ENCODE measurements at places on chromosomes 6 and 20.
A peak's percentile ranks its signal among the peaks of the same experiment; 100 is the strongest.

DNA sequence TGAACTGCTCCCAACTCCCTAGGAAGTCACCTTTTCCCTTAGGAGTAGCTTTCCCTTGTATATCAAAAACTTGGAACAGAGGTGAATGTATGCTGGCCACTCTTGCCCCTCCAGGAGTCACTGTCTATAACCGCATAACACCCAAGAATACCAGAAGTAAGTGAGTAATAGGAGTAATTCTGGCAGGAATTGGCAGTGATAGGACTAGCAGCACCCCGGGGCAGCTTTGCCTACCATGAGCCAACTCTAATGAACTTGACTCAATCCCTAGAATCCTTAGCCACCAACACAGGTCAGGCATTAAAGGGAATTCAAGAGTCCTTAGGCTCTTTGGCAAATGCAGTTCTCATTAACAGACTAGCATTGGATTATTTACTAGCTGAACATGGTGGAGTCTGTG lies 28.8 kb upstream of the CD164 start:
- no peak for DNase-seq

DNA sequence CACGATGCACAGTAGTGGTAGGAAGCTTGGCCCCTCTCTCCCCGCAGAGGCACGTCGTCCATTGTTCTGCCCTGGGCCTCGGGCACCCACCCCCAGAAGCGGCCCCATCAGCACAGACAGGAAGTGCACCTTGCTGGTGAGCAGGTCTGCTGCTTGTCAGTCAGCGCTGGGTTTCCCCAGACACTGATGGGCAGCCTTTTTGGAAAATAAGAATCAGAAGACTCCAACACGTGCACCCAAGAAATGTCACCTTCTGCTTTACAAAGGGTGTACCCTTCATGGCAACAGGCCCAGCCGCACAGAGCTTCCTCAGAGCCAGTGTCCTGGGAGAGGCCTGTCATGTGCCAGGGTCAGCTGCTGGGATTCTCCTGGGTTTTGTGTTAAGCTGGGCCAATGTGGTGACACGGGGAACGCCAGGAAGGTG lies 34.7 kb upstream of the IRF4 start:
- DNase-seq = no peak

GRCh38 chr6:44531442-44532015 lies 144.0 kb downstream of the CDC5L start:
- DNase-seq = no peak

DNA sequence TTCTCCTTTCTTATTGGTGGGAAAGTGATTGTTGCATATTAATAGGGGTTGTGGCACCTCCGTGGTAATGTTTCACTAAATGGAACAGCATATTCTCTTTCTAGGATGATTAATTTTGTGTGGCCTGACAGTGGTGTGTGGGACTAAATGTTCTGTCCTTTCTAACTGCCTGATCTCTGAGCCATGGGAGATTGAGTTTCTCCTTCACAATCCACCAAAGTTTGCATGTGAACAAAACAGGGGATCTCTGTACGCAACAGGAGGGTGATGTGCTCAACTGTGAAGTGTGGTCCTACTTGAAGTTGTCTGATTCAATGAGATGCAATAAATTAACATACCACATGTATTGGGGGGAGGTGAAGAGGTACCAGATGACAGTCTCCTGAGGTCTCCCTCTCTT lies 19.3 kb downstream of the BCAS1 start:
- no peak for DNase-seq

GRCh38 chr6:93105907-93106306 lies 313.5 kb downstream of the EPHA7 start:
- no peak for DNase-seq

- no peak for DNase-seq
Measured at GRCh38 chr20:49986049-49986448, 3.3 kb downstream of the SNAI1 start.

DNA sequence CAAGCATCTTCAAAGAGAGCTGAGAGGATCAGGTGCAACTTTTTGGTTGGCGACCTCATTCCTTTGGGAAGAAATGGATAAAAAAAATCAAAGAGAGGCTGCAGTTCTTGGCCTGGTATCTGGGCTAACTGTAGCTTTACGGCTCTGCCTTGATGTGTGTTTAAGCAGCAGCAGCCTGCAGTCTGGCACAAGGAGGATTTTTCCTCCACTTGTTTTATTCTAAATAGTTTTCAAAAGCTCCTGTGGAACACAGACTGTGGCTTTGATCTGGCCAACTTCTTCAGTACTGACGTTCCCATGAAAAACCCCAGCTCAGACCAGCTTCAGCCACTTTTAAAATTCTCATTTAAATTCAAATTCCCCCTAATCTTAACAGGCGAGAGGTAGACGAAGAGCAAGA lies 137.3 kb downstream of the HDGFL1 start:
- DNase-seq = no peak

DNA sequence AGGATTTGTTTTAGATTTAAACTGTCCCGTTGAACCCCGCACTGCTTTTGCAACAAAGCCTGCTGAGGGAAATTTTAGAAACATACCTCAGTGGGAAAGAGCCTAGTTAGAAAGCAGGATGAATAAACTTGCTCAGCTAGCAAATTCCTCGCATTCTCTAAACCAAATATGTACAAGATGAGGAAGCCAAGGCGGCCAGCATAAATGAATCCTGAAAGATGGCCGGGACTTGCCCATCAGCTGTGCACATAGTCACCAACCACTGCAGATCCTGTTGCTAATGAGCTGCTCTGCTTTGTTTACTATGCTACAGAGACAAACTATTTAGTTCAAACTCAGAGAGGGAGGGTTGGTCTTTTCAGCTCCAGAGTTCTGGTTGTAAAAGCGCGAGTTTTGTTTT lies 49.0 kb downstream of the TMEM170B start:
- no peak for DNase-seq

- peak; percentile 54 for DNase-seq
Measured at GRCh38 chr6:132005178-132005577, 54.0 kb upstream of the CCN2 start.

DNA sequence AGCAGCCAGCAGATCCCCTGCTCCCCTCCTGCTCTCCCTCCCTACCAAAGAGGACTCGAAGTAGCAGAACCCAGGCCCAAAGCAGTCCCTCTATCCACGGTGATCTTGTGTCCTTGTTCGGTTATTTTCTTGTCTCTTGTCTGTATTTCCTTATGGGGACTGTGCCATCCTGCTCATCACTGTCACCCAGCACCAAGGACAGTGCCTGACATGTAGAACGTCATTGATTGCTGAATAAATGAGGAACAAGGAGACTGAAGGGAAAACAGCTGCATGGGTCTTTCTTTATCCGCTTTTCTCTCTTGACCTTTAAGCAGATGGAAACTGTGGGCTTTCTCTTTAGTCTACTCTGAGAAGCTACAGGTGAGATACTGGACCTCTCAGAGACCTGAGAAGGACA lies 29.4 kb upstream of the ZNF831 start:
- DNase-seq = no peak

DNA sequence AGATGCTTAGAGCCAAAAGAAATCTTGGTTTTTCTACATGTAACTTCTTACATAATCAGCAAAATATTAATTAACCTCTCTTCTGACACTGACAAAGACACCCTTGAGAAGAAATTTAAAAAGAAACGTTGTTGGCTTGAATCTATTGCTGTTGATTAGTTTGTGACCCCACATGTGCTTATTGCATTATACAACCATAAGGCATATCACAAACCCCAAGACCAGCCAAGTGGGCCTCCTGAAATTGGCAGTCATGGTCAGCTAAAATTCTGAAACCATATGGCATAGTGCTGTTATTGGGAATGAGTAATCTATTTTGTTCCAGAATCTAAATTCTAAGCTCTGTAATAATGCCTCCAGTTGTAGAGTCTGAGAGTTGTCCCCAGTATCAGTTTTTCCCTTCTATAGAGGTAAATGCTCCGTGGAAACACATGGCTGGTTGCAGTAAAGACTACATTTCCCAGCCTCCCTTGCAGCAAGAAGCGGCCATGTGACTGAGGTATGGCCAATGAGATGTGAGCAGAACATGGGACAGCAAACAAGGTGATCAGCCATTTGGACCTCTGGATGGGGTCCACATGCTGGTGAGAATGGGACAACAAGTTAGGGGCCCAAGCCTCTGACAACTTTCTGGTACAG lies 42.3 kb upstream of the PTPN1 start:
- peak; percentile 11 for DNase-seq

DNA sequence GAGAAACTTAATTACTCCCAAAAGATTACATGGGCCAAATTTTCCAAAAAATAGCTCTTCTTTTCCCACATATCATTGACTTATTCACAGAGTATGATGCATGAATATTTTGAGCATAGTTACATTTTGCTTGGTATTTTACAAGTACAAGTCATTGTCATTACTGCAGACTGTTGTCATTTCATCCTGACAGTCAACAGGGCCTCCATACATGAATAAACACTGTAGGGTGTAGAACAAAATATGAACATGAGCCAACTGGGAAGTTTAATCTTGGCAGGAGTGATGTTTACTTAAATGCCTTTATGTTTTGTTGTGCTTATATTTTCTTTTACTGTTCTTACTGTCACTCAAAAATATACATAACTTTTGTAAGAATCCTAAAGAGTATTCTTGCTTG lies 340.7 kb downstream of the ADGRB3 start:
- DNase-seq = no peak

- DNase-seq = no peak
Measured at GRCh38 chr6:21450628-21451027, 142.9 kb upstream of the SOX4 start.

- no peak for DNase-seq
Measured at GRCh38 chr6:169725125-169726048, 1.1 kb upstream of the PHF10 start.

GRCh38 chr6:37847704-37848103 lies 28.2 kb downstream of the ZFAND3 start:
- DNase-seq = no peak

DNA sequence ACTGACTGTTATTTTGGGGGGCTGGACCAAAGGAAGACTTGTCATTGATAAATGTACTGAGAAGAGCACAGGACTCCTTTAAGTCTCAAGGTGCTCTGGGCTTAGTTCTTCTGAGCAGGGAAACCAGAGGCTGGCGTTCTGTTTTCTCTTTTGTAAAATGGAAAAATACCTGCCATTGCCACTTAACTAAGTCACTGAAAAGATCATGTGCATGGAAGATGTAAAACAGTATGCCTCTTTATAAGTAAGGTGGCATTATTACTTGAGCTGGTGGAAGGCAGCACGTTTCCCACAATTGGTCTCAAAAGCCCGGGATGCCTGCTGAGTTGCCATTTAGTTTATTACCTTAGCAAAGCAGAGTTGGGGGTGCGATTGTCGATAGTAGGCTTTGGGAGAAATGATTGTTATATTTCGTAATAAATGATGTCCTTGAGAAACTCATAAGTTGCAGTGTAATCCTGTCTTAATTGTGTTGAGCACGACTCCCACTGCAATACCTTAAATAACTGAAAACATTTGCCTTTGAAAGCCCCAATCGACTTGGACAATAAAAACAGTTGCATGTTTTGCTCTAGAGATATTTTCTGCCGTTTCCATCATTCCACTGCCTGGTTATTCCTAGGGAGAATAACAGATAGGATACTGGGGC lies 3.6 kb downstream of the JARID2 start:
- DNase-seq = no peak

DNA sequence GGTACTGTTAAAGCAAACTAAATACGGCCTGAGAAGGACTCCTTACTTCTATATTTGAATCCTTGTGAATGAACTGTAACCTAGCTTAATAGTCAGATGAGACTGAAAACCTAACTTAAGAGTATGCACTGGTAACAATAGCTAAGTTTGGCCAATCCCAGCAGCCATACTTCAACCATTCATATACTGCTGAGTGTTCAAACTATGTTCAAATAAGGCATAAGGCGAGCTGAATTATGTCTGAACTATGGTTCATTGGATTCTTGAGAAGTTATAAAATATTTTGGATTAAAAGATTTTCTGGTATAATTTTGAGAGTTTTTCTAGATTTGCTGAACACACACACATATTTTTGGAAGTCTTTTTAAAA lies 2.2 kb downstream of the SMPDL3A start:
- DNase-seq = no peak

DNA sequence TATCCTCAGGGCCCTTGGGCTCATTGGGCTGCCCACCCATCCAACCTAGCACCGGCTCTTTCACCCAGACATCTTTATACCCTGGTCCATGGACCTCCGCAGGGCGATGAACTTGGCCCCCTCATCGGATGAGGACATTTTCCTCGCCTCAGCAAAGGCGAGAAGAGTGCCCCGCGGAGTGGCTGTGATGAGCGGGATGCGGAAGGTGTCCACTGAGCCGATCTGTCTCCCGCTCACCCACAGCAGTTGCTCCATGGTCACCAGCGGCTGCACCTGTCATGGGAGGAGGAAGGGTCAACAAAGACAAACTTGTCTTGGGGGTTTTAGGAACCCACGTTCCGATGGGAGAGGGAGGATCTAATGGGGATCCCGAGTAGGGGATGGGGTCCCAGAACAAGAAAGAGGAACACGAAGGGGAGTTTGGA lies 690 bp downstream of the NEU1 start:
- no peak for DNase-seq

GRCh38 chr6:11381801-11382513 lies 149.5 kb upstream of the NEDD9 start:
- peak; percentile 84 for DNase-seq

DNA sequence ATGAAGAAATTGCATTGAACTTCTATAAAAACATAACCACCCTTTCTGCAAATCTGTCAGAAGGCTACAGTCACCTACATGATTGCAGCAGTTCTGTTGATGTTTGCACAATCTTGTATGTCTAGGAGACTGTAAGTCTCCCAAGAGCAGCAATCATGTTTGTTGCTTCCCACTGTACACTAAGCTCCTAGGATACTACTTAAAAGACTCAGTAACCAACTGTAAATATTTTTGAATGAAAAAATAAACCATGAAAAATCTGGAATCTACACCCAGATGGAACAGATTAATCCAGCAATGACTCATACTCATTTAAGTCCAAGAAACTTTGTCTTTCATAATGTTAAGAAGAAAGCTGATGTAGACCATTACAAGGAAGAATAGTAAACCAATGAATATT lies 168.5 kb upstream of the ATXN1 start:
- no peak for DNase-seq

GRCh38 chr6:100553243-100553642 lies 88.5 kb upstream of the SIM1 start:
- no peak for DNase-seq

- no peak for DNase-seq
Measured at GRCh38 chr6:129882510-129883023, 21.5 kb upstream of the TMEM244 start.

DNA sequence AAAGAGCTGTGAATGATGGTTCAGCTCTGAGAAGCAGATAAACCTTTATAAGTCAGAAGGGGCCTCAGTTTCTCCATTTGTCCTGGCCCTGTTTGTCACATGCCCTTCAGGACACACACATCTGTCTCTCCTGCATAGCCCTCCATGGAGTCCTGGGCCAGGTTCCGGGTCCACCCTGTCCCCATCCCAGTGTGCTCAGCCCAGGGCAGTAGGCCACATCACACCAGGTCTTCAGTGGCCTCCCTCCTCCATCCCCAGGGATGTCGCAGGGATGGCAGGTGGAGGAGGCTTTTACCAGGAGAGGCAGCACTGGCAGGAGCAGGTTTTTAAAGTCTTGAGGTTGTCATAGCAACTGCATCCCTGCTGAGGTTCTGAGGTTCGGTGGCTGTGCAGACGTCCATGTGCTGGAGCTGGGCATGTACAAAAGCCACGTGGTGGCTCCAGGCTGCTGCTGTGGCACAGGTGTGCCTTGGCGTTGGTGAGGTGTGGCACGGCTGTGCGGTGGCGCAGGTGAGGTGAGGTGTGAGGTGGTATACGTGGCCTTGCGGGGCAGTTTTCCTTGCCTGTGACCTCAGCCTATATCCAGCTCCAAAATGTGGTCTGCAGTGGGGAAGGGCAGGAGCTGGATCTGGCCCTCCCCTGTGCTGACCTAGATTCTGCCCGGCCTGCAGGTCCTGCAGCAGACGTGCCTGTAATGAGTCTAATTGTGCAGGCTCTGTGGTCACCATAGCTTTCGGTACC lies 8.0 kb upstream of the NPBWR2 start:
- DNase-seq = no peak

- peak; percentile 54 for DNase-seq
Measured at GRCh38 chr6:13445005-13445743, 42.2 kb downstream of the GFOD1 start.

Measured in GDM1 (cell line).